ENCODE measurements at places on chromosomes 11 and 22. TPM values are rescaled to one million over a fixed set of nuclear protein-coding genes. Genes with fewer than 3 reads are reported as not detected.

Gene APOBEC3B
- total RNA-seq = 9.2 TPM

Gene CCDC73
- not detected for total RNA-seq

Gene HTR3A
- not detected for total RNA-seq

Gene TIGD3
- total RNA-seq = 0.95 TPM

Gene ASCL2
- total RNA-seq = 5.1 TPM

Gene P2RY2
- total RNA-seq = not detected

Gene KCNQ1
- 7.0 TPM for total RNA-seq

Gene FOLH1
- total RNA-seq = not detected

Gene EMID1
- total RNA-seq = not detected

Gene GLYATL1
- total RNA-seq = not detected

Gene B3GAT1
- 0.17 TPM for total RNA-seq

Gene MN1
- 0.13 TPM for total RNA-seq
